ENCODE measurements at places on chromosomes 16 and 17.

GRCh38 chr17:40323391-40324381 lies 14.7 kb downstream of the RARA start:
- no peak for DNase-seq

DNA sequence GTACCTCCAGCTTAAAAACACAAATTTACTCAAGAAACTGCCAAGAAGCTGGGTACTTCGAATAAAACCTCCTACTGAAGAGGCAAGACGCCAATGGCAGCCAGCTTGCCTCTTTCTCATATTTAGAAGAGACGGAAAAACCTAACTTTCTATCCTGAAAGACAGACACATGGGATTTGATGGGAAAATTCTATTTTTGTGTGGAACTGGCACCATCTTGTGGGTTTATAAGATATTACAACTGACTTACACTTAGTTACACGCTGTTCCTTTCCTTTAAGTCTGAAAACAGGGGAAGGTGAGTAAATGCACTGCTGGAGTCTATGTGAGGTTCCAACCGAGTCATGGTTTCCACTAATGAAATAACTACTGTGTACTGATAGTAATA lies 10.3 kb downstream of the ZNF18 start:
- no peak for DNase-seq

- DNase-seq: peak; percentile 90
Observed at GRCh38 chr17:59001158-59001814, 105.4 kb downstream of the TRIM37 start.

DNA sequence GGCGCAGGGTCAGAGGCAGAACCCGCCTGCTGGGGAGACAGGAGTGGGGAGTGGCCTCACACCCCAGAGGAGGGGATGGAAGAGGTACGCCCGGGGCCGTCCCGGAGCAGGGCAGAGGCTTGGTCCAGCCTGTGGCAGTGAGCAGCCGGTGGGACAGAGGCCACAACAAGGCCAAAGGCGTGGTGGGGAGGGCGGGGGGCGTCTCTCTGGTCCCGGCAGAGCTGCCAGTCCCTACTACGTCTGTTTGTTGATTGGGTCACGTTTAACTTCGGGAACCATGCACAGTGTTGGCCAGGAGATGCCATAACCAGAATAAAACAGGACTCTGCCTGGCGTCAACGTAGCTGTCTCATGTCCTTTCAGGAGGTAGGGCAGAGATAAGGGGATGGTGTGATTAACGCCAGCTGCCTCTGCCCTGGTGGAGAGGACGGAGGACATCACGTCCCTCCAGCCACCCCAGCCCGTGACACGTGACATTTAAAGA lies 192.8 kb downstream of the BANP start:
- DNase-seq: no peak

DNA sequence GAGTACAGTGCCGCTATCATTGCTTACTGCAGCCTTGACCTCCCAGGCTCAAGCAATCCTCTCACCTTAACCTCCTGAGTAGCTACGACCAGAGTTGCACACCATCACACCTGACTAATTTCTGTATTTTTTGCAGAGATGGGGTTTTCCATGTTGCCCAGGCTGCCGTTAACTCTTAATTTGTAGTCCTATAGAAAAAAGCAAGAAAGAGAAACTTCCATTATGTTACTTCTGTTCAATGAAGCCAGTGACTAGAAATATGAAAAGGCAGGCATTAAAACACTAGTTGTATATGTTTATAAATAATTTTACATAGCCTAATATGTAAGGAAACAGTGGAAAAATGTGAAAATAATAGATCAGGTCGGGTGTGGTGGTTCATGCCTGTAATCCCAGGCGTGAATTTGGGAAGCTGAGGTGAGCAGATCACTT lies 9.7 kb downstream of the RAD51C start:
- DNase-seq: no peak

GRCh38 chr16:48590476-48590875 lies 19.5 kb downstream of the N4BP1 start:
- DNase-seq: no peak

- DNase-seq: no peak
Observed at GRCh38 chr16:5070431-5071186, 1.0 kb upstream of the ALG1 start.

DNA sequence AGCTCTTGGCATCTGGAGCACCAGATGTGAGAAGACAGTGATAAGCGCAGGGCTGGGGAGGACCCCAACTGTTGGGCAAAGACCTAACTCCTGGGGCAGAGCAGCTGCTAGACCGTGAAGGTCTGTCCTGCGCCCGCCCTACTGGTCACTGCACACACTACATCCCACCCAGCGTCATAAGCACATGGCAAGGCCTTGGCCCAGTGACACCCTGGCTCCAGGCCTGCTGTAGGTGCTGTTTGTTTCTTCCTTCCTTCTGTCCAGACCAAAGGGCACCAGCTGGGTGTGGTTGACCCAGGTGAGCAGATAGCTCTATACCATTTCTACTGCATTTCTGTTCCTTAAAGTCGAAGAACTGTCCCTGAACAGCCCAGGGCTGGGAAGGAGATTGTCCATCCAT lies 6.4 kb downstream of the TRPV3 start:
- DNase-seq: no peak

DNA sequence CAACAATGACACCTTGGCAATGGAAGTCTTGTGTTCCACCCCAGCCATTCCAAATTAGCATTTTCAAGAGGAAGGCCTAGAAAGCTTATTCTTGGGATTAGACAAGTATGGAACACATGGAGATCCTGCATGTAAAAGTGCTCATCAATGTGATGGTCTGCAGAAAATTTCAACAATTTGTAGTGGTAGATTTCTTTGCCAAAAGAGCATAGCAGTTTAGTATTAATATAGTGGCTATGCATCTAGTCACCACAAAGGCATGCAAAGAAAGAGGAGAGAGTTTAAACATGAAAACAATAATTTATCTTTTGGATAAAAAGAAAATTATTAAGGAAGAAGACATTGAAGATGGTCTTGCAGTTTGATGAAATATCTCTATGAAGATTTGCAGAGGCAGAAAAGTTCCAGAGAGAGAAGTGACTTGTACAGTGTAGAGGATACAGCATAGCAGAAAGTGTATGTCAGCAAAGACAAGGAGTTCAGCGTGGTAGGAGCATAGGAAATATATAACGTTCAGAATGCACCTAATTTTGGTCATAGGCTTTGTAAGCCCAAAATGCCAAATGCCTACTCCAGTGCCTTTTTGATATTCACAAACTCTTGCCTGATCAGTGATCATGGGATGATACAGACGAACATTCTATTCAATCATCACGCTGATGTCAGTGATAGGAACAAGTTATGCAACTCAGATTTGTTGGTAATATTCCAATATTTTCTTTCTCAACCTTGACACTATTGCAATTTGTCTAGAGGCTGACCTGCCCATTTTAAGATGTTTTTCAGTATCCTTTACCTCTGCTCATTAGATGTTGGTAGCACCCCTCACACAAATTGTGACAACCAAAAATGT lies 727.9 kb upstream of the SOX9 start:
- no peak for DNase-seq

- DNase-seq: no peak
Observed at GRCh38 chr16:88866151-88866920, at the start of gene PABPN1L. Gene PABPN1L (minus strand): TSS chr16:88866660. CDS start chr16:88866606, 54 bp downstream.

GRCh38 chr17:71440513-71440912 lies 680.3 kb upstream of the SOX9 start:
- DNase-seq: no peak

DNA sequence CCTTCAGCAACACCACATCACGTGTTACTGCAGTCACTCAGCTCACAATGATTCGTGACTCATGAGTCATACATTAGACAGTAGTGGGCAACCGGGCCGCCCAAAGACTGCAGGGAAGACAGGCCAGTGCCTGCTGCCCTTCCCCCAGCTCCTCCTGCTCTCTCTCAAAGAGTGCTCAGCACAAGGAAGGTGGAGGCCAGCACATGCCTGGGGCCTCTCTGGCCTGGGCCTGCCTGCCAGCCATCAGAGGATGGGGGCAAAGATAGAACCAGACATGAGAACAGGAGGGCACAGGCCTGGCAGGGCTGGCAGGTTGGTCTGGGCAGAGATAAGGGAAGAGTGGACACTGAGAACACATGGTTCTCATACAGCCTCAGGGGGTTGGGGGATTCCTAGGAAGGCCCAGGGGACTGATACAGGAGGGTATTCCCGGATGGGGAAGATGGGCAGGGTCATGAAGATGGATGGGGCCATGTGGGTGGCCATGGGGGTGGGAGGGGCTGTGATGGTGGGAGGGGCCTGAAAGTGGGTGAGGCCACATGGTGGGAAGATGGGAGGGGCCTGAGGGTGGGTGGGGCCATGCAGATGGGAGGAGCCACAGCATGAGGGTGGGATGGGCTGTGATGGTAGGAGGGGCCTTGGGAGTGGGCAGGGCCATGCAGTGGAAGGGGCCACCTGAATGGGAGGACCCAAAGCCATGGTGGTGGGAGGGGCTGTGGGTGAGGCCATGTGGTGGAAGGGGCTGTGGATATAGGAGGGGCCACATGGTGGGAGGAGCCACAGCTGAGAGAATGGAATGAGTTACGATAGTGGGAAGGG lies 29.0 kb downstream of the KATNB1 start:
- no peak for DNase-seq

DNA sequence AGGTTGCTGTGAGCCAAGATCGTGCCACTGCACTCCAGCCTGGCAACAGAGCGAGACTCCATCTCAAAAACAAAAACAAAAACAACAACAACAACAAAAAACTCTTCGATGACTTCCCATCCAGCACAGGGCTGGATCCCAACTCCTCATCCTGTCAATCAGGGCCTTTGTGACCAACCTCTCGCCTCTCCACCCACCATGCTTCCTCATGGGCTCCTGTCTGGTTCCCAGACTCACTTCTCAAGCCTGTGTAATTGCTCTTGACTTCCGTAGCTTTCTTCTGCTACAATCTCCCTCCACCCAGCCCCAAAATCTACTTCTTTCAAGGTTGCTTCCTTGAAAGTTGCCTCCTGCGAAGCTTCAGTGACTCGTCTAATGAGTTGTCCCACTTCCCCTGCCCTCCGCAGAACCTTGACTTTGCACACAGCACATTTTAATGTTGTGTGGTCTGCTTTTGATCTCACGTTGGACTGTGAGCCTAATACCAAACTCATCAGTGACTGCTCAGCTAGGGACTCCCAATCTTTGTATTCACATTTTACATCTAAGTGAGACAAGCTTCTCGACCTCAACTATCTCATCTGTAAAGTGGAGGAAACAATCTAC lies 936 bp upstream of the RASL10B start:
- DNase-seq: no peak

DNA sequence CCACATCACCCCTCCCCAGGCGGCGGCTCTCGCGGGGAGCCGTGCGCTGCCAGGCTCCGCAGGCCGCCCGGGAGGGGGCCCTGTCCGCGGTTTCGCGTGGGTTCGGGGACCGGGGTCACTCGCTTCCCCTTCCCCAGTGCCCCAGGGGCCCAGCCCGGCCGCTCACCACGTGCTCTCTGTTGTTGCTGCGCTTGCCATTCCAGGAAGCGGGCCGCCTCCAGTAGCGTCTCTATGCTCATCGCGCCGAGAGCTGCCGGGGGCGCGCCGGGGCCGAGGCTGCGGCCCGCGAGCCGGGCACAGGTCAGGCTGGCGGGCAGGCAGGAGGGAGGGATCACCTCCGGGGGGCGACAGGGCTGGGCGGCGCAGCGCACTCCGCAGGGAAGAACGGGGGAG lies 390 bp downstream of the MNT start:
- DNase-seq: peak; percentile 54

GRCh38 chr17:2749058-2749783 lies at the start of gene CCDC92B:
Gene CCDC92B (minus strand): TSS chr17:2749652. CDS start chr17:2735145, 14,507 bp downstream.
- DNase-seq: no peak

DNA sequence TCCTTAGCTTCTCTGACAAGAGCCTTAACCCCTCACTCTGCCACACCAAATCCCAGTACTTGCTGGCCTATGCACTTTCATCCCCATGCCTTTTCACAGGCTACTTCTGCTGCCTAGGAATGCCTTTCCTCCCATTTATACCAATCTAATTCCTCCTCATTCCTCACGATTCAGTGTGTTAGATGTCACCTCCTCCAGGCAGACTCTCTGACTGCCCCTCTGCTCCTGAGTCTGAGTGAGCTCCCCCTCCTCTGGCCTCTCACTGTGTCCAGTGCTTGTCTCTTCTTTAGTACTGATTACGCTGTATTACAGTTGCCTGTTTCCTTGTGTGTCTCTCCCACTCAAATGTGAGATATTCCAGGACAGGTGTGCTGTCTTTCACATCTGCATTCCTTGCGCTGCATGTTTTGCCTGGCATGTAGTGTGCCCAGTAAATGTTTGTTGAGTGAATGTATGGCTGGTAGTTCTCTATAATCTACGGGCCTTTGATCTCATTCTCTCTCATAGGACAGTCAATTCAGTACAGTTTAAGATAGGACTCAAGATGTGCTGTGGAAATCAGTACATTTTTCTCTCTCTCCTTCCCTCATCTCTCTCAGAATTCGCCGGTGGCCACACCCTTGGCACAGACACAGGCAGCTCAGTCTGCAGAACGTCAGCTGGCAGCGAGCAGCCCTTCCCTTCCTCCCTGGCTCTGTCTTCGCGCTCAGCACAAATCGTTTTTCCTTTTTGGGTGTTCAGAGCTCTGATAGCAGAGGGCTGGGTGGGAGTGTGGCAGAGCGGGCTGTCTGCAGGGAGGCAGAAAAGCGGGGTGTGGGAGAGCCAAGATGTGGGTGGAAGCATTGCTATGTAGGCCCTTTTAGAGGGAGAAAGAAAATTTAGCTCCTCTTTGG lies 18.5 kb downstream of the ARL4D start:
- no peak for DNase-seq

DNA sequence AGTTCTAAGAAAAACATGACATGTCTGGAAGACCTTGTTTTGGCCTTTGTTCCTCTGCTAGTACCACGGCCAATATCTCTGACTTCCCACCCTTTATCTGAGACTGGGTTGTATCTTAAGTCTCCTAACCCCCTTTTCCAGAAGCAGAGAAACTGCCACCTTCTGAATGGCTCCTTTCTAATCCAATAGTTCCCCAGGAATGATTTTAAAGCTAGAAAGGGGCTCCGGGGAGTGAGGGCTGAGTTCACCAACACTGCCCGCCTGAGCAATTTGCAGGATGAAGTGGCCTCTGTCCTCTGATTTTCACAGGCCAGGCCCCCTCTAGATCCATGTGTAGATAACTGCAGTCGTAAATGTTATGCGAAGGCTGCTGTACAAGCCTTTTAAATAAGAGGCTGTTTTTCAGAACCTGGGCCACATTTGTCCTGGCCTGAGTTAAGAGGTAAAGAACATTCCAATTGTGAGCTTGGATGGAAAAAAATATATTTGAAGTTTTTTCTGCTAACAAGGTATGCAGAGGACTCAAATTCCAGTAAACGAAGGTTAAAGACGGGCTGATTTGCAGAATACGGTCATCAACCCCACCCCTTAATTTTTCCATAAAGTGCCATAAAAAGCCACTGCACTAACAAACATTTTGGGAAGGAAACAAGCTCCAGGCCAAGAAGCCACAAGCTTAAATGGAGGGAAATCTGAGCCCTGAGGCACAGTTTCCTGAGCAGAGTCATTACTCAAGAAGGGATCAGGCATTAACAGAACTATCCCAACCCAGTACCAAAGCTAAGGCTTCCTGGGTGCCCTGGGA lies 117.0 kb upstream of the MAF start:
- no peak for DNase-seq

DNA sequence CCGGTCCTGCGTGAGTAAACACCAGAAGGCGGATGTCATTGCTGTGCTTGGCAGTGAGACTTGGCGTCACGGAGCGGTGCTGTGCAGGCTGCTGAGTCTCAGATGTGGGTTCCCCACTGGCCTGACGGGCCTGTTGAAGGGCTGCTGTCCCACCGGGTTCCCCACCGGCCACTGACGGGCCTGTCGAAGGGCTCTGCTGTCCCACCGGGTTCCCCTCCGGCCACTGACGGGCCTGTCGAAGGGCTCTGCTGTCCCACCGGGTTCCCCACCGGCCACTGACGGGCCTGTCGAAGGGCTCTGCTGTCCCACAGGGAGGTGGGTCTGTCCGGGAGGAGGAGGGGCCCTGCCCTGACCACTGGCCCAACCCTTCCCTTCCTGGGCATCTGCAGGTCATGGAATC lies 2.8 kb downstream of the HGS start:
- DNase-seq: no peak
